Pancreas (tissue), 10 donors: ENCODE measurements at places on chromosomes 2 and 18.

GRCh38 chr2:115248066-115248465, 805.6 kb downstream of the DPP10 start:
- no peak for DNase-seq
- H3K4me1 ChIP-seq: no peaks in the 10 kb centered on the region
- no peaks in the 10 kb centered on the region for H3K27me3 ChIP-seq
- no peaks in the 10 kb centered on the region for H3K36me3 ChIP-seq
- no peak overlapping the region for H3K27ac ChIP-seq

DNA sequence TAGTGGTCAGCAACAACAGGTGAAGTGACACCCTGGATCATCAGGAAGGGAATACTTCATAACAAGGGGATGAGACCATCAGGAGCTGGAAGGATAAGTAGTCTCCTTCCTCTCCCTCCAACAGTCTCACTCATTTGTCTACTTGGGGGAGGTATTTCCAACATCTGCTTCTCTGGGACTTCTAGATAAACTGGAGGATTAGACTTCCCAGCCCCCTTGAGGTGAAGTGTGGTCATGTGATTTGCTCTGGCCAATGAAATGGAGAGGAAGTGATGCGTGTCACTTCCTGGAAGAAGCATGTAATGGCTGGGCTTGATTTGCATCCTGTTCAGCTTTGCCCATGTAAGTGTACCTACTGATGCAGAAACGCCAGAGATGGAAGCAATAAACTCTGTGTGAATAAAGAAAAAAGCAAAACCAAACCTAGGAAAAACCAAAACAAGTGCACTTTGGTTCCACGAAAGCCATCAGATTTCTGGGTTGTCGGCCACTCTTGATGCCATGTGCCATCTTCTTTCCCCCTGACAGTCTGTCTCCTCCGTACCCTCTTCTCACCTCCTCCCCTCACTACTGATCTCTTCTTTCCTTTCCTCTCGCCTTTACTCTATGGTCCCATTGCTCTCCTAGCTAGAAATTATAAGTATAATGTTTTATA, 76.1 kb upstream of the DNMT3A start:
- H3K36me3 ChIP-seq: no peaks in the 10 kb centered on the region
- H3K27ac ChIP-seq: no peak overlapping the region
- H3K4me3 ChIP-seq: no peak overlapping the region
- H3K4me1 ChIP-seq: no peaks in the 10 kb centered on the region
- H3K27me3 ChIP-seq: no peaks in the 10 kb centered on the region

DNA sequence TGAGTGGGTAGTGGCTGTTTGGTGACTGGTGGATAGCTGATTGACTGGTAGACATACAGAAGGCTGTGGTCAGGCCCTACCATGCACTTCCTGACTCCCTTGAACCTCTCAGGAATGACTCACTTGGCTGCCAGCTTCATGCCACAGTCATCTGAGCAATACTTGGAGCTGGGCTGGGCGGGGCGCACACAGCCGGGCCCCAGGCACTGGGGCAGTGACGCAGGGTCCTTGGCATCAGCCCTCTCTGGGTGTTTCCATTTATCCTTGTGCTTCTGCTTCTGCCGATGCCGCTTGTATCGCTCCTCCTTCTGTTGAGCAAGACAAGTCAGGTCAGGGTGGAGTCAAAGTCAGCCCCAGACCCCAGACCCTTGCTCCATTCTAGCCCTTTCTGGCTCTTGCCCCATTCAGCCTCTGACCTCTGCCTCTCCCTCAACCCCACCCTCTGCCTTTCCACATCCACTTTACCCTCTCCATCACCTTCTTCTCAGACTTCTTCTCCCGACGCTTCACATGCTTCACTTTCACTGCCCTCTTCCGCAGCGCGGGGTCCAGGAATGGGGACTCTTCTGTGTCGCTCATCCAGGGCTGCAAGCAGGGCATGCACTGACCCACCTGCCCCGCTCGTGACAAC, 3.0 kb upstream of the MBD1 start:
- H3K27ac ChIP-seq: no peak overlapping the region
- H3K27me3 ChIP-seq: no peaks in the 10 kb centered on the region
- H3K4me1 ChIP-seq: peaks cover 18% of the 10 kb centered on the region
- H3K4me3 ChIP-seq: no peak overlapping the region

DNA sequence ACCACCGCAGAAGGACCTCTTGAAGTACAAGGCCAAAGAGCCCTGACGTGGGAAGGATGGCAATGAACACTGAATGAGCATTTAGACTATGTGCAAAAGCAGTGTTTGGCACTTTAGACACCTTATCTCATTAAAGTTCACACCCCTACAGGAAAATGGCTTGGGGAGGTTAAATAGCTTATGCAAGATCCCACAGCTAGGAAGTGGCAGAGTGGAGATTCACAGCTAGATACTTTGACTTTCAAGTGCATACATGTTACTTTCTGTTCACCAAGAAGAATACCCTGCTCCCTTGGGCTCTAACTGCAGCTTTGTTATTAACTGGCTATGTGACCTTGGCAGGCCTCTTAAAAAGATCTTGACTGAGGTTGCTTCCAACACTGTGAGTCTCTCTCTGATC, 58.2 kb downstream of the ICOS start:
- no peak overlapping the region for H3K4me3 ChIP-seq
- H3K36me3 ChIP-seq: no peaks in the 10 kb centered on the region

DNA sequence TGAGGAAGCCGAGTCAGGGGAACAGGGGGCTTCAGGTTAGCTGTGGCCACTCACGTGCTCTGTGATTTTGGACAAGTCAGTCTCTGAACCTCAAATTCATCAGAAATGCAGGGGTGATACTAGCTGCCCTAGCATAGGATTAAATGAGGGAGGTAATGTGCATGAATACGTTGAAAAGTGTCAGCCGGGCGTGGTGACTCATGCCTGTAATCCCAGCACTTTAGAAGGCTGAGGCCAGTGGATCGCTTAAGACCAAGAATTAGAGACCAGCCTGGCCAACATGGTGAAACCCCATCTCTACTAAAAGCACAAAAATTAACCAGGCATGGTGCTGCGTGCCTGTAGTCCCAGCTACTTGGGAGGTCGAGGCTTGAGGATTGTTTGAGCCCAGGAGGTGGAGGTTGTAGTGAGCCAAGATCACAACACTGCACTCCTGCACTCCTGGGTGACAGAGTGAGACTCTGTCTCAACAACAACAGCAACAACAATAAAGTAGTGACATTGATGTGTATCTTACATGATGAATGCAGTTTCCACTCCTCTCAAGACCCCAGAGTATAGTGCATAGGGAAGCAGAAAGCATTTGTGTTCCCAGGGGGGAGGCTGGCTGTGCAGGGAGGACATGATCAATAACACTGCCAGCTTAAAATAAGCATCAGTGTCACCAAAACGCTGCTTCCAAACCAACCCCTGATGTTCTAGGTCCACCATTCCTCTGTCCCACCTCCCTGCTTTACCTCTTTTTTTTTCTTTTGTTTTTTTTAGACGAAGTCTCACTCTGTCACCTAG, 68.8 kb downstream of the HNRNPLL start:
- H3K4me3 ChIP-seq: no peak overlapping the region
- no peaks in the 10 kb centered on the region for H3K4me1 ChIP-seq
- no peak overlapping the region for H3K27ac ChIP-seq

GRCh38 chr18:41982942-41983660, 28.1 kb downstream of the PIK3C3 start:
- H3K4me1 ChIP-seq: no peaks in the 10 kb centered on the region
- no peak overlapping the region for H3K4me3 ChIP-seq
- no peaks in the 10 kb centered on the region for H3K36me3 ChIP-seq

DNA sequence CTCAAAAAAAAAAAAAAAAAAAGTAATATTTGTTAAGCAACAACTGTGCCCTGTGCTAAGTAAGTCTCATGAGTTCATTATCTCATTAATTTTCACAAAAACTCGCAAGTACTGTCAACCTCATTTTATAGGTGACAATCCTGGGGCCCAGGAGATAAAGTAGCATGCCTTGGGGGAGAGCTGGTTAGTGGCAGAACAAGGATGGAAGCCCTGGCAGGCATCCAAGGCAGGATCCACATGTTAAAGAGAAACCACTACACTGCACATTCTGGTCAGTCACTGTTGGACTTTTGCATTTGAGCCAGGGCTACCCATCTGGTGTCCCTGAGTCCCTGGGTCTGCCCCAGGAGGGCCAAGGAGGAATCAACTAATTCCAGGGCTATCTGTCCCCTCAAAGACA, 54.6 kb downstream of the ZFP36L2 start:
- H3K4me3 ChIP-seq: no peak overlapping the region
- no peak for DNase-seq
- no peaks in the 10 kb centered on the region for H3K4me1 ChIP-seq

- no peaks in the 10 kb centered on the region for H3K4me1 ChIP-seq
- DNase-seq: no peak
- H3K4me3 ChIP-seq: no peak overlapping the region
- H3K36me3 ChIP-seq: no peaks in the 10 kb centered on the region
- H3K27ac ChIP-seq: no peak overlapping the region
Observed at GRCh38 chr2:100673115-100673514, 110.3 kb downstream of the PDCL3 start.
